A172 (cell line): ENCODE measurements at places on chromosomes 3 and 15.

- DNase-seq = peak; percentile 87
Measured at GRCh38 chr3:155664925-155665695, 79.8 kb downstream of the PLCH1 start.

DNA sequence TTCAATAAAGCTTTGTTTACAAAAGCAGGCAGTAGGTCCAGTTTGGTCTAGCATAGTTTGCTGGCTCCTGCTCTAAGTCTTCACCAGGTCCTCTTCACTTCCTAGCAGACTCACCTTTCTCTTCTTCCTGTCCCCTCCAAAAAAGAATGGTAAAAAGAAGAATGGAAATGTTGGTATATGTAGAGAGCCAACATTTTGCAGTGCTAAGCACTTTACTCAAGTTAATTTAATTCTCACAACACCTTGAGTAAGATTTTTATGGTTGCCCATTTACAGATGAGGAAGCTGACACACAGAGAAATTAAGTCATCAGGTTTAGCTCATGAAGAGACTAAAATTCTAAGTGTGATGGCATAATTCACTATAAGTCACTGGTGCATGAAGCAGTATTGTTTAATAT lies 230.1 kb upstream of the PRICKLE2 start:
- DNase-seq = no peak

- DNase-seq = peak; percentile 27
Measured at GRCh38 chr3:51389423-51390183, 1.5 kb upstream of the RBM15B start.

DNA sequence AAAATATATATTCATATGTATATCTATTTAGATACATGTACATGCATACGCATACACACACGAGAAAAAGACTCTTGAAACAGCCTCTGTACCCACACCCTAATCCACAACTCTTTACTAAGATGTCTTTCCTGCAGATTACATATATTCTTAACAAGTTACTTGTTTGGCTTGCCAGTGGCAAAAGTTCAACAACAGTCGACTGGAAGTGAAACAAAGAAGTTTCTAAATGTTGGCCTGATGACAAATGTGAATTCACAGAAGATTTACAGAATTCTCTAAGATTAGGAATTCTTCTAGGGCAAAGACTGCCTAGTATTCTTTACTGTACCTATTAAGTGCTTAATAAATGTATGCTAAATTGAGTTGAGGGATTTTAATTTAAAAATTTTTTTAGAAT lies 116.8 kb downstream of the CDIN1 start:
- no peak for DNase-seq

DNA sequence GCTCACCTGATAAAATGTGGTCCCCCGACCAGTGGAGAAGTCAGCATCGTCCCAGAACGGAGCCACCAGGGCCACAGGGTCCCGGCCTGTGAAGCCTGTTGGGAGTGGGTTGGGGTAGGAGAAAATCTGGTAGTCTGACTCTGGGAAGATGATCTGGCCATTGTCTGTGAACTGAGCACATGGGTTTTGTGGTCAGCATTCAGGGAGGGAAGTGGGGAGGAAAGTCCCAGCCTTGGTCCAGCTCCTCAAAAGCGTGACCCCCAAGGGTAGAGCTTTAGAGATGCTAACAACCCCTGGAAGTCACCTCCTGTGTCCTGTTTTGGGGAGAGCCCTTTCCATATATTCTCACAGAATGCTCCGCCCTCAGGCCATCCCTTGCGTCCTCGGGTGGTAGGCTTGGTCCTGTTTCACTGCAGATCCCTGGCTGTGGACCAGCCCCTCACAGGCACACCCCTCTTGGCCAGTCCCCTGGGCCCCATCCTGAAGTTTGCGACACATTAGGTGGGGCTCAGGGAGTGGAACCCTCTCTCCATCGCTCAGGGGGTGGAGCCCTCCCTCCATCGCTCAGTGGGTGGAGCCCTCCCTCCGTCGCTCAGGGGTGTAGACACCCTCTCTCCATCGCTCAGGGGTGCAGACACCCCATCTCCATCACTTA lies 40.0 kb downstream of the MUC4 start:
- DNase-seq = no peak

GRCh38 chr3:100129941-100130340 lies 15.6 kb upstream of the FILIP1L start:
- DNase-seq = no peak

DNA sequence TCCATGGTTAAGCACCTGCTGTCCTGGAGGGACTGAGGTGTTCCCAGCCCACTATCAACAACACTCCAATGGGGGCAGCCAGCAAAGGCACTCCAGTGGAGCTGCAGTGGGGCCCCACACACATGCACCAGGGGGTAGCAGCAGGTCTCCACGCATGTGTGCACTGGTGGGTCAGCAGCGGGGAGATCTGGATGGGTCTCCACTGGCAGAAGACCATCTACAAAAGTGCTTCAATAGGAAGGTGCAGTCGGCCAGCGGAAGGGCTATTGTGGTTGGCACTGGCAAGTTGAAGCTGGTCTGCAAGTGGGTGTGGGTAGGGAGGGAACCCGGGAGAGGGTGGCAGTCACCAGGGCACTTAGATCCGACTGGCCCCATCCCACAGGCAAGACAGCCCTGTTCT lies 1355.4 kb downstream of the NSUN3 start:
- no peak for DNase-seq
